Daoy (cell line): ENCODE measurements at places on chromosomes 2 and 18. TPM values are rescaled to one million over a fixed set of nuclear protein-coding genes. Genes with fewer than 3 reads are reported as not detected.

DNA sequence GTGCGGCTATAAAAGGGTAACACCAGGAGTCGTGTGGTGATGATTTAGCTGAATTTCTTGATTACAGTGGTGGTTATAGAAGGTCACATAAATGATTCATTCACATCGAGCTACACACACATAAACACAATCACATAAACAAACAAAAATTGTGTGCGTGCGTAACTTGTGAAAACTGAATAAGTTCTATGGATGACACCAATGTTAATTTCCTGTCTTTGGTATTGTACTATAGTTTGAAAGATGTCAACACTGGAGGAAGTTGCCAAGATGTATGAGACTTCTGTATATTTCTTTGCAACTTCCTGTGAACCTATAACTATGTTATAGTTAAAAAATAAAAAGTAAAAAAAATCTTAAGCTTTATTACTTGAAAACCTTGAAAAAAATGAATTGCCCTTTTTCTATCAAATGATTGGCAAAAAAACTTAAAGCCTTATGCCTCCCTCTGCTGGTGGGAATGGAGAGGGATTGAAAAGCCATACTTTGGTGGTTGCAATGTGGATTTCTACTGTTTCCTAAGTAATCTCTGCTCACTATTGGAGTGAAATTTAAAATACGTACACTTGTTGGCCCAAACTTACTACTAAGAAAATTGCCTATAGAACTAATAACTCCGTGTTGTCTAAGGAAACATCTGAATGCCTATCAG is 227.7 kb downstream of the RPIA start:
- peak; percentile 32 for DNase-seq

GRCh38 chr2:32485399-32485798 is 128.6 kb downstream of the BIRC6 start:
- no peak for DNase-seq

- no peak for DNase-seq
Observed at GRCh38 chr2:20148426-20148922, 76.5 kb downstream of the SDC1 start.

DNA sequence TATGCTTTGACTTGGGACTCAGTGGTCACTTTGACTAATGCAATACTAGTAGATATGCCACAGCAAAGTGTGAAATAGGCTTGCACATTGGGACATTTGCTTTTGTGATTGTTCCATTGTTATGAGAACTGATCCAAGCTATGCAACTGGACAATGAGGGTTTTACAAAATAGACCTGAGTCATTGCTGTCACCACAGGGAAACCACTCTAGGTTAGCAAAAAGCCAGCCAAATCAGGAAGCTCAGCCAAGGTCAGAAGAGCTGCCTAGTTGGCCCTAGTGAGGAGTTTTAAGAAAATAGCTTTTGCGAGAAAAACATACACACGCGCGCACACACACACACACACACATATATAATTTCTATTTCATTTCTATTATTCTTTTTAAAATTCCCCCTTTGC is 452.4 kb upstream of the CDH7 start:
- no peak for DNase-seq

- peak; percentile 58 for DNase-seq
Observed at GRCh38 chr2:121721926-121722325, 14.7 kb downstream of the NIFK start.

FIGLA gene
- not detected in 2 replicates for total RNA-seq
